ENCODE measurements at places on chromosomes 1 and 21.

GRCh38 chr1:52368383-52369172 is 2.6 kb upstream of the CC2D1B start:
- DNase-seq: peak; percentile 62

DNA sequence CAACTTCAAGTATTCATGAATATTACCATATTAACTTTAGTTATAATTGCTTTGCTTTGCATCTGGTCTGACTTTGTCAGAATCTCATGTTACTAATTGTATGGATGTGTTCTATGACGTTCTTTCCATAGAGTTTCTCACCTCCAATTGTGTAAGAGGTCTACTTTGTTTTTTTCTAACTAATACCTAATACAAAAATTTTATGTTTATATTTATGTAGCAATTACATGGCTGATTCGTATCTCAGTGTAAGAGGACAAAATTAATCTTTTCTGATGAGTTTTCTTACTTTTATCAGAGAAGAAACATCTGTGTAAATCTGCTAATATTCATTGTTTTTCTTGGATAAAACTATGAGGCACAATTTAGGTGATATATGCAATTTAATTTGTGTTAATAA is 224.8 kb upstream of the B3GALT2 start:
- no peak for DNase-seq

GRCh38 chr1:37274486-37274885 is 199.9 kb upstream of the ZC3H12A start:
- no peak for DNase-seq

GRCh38 chr1:71232786-71233185 is 152.0 kb upstream of the ZRANB2 start:
- DNase-seq: no peak

DNA sequence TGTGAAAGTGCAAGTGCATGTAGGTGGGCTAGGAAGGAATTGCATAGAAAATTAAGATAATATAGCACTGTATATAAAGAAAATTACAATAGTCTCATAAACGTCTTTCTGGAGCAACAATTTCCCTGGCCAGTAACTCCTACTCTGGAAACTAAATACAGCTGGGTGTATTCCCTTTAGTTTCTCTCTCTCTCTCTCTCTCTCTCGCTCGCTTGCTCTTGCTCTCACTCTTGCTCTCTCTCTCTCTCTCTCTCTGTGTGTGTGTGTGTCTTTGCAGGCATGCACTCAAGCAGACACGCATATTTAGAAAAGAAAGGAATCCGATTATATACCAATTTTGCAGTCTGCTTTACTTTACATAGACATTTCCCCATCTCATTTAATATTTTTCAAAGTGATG is 14.7 kb downstream of the S100A10 start:
- no peak for DNase-seq

GRCh38 chr1:65359888-65360287 is 50.5 kb downstream of the DNAJC6 start:
- no peak for DNase-seq

DNA sequence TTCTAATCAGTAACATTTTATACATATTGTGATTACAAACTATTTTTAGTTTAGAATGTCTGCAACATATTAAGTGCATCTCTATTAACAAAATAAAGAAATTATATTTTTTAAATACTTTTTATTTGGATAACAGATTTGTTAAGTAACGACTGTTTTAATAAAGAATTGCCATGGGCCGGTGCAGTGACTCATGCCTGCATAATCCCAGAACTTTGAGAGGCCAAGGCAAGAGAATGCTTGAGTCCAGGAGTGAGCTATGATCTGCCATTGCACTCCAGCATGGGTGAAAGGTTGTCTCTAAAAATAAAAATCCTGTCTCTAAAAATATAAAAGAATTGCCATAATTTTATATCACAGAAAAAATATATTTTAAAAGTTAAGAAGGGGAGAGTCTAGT is 4.1 kb downstream of the LRRIQ3 start:
- DNase-seq: no peak

DNA sequence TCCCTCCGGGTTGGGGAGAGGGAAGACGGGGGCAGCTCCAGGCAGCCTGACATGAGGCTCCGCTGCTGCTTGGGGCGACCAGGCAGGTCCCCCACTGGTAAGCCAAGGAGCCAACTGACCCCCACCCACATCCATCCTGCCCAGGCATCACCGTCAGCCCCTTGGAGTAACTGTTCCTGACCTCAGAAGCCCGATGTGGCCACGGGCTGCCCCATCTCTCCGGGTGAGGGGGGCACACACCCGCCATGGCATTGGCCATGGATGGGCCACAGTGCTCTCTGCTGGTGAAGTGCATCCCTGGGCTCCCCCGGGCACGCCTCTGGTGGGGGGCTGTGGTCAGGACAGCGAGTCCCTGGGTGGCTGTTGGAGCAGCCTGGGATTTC is 100.0 kb downstream of the CRYAA start:
- DNase-seq: no peak

- DNase-seq: no peak
Observed at GRCh38 chr1:23684415-23684814, 7.2 kb upstream of the RPL11 start.

DNA sequence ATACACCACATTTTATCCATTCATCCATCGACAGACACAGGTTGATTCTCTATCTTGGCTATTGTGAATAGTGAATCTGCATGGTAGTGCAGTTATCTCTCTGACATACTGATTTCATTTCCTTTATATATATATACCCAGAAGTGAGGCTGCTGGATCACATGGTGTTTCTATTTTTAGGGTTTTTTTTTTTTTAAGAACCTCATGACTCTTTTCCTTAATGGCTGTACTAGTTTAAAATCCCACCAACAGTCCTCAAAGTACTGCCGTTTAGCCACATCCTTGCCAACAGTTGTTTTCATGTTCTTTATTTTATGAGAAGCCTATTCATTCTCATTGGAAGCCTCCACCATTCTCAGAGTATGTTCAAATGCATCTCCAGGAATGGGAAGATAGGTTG is 258.7 kb upstream of the SNX7 start:
- no peak for DNase-seq

- no peak for DNase-seq
Observed at GRCh38 chr1:170893655-170894297, 41.6 kb upstream of the MROH9 start.

GRCh38 chr1:167705250-167705649 is 16.5 kb upstream of the MPZL1 start:
- DNase-seq: no peak

DNA sequence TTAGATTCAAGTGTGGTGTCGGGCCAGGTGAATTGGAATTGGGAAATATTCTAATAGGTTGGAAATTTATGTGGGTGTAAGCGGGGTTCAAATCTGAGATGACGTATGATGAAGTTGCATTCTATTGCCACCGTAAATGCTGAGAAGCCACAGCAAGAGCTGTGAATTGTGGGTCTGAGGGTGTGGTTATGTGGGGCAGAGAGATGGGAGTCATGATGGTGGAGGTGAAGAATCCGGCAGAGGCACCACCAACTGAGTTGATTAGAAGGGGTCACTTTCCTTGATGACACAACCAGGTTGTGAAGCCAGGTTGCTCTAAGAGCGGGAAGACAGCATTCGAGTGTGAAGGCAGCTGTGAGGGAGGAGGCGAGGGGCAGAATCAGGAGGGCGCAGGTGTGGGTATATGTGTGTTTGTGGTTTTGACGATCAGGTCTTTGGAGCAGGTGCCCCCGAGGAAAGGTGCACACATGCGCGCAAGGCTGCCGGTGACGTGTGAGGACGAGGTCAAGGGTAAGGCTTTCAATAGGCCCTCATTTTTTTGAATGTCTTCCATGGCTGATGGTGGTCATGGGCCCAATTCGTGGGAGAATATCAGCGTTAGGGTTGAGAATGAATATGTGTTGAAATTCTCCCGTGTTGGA is 18.7 kb downstream of the LRRC3 start:
- DNase-seq: no peak

DNA sequence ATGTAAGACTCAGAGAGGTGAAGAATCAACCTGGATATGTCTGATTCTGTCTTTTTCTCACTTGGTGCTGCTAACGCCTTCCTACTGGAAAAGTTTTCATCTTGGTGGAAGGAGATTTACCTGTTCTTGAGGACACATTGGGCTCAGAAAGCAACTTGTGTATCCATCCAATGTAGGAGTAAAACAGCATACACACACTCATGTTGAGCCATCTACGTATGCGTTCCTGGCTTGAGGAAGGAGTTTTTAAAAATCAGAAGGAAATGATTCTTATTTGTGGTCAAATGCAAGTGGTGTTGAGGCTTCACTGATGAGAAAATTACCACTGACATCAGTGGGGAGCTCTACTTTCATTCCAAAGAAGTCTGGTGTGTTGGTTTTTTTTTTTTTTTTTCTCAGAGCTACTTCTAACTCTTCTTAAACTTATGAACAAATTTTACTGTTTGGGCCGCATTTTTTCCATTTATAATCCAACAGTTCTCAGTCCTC is 25.6 kb downstream of the XCL2 start:
- no peak for DNase-seq

- no peak for DNase-seq
Observed at GRCh38 chr1:91273875-91274274, 130.8 kb downstream of the HFM1 start.

DNA sequence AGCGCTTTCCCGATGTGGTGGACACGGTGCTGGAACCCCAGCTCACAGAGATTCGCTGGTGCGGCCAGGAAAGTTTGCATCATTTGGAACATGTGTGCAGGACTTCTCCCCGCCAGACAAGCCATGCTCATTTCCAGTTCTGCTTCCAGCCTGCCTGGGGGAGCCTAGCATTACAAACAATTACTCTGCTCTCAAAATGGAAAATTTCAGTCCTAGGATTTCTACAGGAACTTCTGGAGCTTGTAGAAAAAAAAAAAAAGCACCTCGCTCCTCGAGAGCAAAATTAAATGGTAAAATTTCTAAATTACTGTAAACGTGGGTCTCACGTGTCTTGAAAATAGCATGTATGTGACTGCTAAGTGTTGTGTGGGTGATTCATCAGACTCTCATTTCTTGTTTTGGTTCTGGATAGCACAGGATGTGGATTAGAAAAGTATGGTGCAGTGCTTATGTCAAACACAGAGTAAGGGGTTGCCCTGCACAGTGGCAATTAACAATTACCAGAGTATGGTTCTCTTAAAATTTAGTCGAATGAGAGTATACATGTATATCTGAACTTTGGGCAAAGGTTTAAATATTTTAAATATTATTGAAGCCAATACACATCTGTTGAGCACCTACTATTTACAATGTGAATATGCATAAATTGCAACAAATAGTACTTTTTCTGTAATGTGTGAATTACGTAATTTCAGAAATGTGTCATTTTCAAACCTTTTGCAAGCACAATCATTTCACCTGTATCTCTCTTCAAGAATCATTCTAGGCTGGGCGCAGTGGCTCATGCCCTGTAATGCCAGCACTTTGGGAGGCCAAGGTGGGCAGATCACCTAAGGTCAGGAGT is 61.8 kb upstream of the PTGFRN start:
- peak; percentile 16 for DNase-seq

- DNase-seq: no peak
Observed at GRCh38 chr1:109272831-109273547, 10.0 kb downstream of the PSRC1 start.

DNA sequence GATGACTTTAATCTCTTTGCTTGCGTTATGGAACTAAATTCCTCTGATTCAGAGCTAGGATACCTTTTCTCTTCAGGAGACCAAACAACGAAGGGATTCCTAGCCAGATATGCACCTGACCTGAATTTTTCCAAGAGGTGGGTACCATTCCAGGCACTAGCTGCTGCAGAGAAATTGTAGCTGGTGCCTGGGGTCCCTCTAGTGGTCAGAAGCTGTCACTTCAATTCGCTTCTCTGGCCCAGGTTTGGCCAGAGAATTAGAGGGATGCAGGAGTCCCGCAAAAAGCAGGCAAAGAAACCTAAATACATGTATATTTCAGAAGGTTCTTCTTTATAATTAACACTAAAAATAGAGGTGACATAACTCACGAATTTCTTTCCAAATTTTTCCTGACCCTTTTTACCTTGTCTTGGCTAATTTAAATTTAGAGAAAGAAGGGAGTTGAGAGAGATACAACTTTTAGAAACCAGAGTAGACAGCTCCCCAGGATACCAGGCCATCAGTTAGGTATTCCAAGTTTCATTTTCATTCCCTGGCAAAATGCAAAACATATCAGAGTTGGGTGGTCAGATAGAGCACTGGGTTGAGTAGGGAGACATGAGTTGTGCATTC is 9.6 kb downstream of the ACKR1 start:
- peak; percentile 45 for DNase-seq

GRCh38 chr21:45726438-45726837 is 82.9 kb downstream of the PCBP3 start:
- no peak for DNase-seq

DNA sequence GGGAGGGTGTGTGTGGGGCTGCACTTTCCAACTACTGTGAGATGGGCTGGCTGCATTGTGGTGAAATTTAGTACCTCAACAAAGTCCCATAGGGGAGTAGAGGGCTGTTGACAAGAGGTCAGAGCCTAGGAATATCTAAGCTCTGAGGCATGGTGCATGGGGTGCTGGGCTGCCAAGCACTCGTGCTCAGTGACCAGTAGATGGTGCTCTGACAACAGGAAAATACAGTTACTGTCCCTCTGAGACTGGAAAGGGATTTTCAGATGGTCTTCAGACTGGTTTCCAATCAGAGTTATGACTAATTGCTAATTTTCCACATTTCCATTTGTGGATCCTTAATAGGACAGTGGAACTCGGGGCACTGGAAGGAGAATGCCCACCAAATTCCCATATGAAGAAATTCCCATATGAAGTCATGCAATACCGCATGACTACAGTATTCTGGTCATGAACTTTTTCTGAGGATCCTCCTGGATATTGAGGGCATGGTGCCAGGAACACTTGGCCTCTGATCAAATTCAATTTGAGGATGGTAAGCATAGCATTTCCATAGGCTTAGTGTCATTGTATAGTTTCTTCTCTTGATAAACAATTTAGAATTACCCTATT is 4.1 kb upstream of the CACNA1E start:
- DNase-seq: peak; percentile 15

DNA sequence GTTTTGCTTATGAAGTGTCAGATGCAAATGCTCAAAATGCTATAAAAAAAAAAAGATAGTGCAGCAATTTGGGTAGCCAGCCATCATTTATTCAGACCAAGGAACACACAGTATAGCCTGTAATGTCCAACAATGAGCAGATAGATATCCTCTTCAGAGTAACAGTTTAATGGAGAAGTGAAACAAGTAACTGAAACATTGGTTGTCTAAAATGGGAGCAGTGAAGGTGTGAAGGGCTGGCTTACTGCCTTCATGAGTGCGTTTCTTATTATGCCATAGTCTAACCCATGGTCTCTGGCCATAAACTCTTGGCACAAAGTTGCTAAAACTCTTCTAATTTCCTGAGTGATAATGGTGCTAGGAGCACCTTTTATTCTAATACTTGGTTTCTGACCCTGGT is 11.4 kb downstream of the RGS5 start:
- no peak for DNase-seq

DNA sequence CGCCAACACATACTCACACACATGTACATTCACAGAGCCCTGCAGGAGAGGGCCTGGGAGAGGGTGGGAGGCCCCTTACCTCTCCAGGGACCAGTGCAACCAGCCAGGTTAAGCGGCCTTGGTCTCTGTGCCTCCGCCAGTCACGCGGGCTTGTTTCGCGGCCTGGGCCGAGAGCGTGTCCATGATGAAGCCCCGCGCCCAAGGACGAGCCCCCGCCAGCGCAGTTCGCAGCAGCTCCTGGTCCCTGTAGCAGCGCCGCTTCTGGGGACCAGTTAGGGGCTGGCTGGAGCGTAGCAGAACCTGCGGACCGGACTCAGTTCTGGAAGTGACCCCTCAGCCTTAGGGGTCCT is 7.3 kb upstream of the FAM167B start:
- no peak for DNase-seq

GRCh38 chr1:46168477-46168876 is 6.4 kb upstream of the TSPAN1 start:
- DNase-seq: no peak

GRCh38 chr21:41564871-41565274 is 56.9 kb upstream of the TMPRSS2 start:
- no peak for DNase-seq
